ENCODE measurements at places on chromosomes 4 and X. TPM values are rescaled to one million over a fixed set of nuclear protein-coding genes. Genes with fewer than 3 reads are reported as not detected.
A peak's percentile ranks its signal among the peaks of the same experiment; 100 is the strongest.

- DNase-seq: no peak
Measured at GRCh38 chrX:103363046-103363445, 6.7 kb downstream of the TCEAL9 start.

DNA sequence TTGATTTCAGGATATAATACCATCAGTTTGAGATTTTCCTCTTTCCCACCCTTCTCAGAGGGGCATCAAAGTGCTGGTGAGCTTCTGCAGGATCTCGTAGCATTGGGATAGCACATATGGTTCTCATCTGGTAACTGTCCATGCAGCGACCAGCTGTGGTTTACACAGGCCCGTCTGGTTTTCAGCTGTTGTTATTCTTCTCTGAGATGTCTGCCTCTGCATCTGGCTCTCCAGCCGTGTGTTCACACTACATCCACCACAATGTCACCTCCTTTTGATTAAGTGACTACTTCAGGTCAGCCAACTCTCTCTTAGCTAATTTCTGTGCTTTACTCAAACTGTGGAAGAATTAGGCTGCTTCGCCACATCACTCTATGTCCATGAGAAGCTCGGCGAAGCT is 676.7 kb upstream of the TENM3 start:
- DNase-seq: peak; percentile 83

- no peak for DNase-seq
Measured at GRCh38 chrX:135200297-135200696, 29.1 kb upstream of the CT55 start.

GRCh38 chr4:41619161-41619560 is 81.2 kb downstream of the LIMCH1 start:
- no peak for DNase-seq

- peak; percentile 65 for DNase-seq
Measured at GRCh38 chr4:2535376-2536192, 863 bp upstream of the FAM193A start.

The SLC6A14 gene
- polyA plus RNA-seq: not detected

The TCEAL2 gene
- polyA plus RNA-seq: 0.87 TPM

The SATL1 gene
- 0.37 TPM for polyA plus RNA-seq

The GATA1 gene
- 0.98 TPM for polyA plus RNA-seq
